HFF-Myc (cell line): ENCODE measurements at places on chromosomes 12 and 14.
A peak's percentile ranks its signal among the peaks of the same experiment; 100 is the strongest.

DNA sequence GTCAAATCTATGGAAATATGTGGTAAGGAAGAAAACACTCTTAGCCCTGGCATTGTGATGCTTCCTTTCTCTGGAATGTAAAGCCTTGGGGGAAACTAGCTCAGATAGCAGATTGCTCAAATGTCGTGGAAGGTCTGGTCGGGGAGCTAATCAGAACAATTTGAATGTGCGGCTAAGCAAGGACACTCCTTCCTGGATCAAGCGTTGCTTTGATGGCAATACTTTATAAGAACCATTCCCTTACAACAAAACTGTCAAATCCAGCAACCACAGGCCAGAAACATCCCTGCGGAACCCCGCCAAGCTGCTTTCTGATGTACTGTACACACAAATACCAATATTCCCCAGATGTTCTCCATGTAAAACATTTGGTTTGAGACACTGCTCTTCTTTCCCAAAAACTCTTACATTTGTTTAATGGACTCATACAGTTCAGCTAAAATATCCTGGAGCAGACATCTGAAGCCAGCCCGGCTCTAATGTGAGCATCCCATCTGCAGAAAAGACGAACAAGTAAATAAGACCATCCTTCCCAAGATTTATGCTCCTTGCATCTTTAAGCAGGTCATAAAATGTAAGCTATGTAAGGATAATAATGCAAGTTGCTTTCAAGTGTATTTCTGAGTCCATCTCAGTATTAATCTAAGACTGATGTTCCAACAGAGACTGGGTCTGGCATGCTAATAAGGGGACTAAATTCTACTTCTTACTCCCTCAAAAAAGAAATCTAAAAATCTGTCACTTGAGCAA is 20.2 kb downstream of the NUAK1 start:
- no peak for DNase-seq

GRCh38 chr14:26621807-26622560 is 24.2 kb upstream of the NOVA1 start:
- no peak for DNase-seq

GRCh38 chr12:131771965-131772364 is 56.2 kb upstream of the MMP17 start:
- DNase-seq, result no peak

DNA sequence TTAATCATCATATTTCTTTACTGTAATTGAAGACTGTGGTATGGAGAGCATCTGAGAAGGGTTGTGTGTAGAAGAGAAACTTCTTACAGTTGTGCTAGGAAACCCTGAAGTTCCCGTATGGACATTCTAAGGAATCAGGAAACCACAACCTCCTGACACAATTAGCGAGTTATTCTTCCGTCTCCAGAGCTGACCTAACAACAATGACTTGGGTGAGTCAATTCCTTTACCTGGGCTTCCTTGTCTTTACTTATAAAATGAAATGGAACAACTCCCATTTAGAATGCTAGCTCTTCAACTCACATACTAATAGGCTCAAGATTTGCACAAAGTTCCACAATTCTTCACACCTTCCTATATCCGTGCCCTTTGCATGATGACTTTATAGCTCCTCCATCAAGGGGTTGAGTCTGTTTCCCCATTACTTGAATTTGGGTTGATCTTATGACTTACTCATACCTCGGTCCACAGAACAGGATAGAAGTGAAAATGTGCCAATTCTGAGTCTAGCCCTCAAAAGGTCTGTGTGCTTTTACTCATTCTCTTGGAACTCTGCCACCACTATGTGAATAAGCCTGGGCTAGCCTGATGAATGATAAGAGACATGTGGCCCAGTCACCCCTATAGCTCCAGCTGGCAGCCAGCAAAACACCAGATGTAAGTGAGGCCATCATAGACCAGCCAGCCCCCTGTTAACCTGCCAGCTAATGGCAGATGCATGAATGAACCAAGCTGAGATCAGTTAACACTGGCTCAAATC is 459.4 kb downstream of the ETNK1 start:
- DNase-seq, result peak; percentile 2

- DNase-seq, result no peak
These were observed 3.8 kb upstream of the ASIC1 start for GRCh38 chr12:50053583-50053982.

DNA sequence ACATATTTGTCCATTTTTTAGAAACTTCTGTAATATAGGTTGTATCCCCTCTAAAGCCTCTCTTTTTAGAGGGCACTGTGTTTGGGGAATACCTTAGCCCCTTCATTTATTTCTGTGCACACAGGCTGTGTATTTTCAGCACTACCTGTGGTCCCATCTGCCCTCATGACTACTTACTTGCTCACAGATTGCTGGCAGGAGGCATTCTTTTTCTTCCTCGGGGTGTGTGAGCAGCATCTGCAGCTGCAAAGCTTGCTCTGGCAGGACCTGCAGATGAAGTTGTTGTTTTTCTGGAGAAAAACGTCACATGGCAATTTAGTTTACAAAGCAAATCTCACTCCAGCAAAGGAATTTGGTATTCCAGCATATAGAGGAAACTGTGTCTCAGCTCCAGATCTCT is 24.3 kb downstream of the ANG start:
- no peak for DNase-seq

DNA sequence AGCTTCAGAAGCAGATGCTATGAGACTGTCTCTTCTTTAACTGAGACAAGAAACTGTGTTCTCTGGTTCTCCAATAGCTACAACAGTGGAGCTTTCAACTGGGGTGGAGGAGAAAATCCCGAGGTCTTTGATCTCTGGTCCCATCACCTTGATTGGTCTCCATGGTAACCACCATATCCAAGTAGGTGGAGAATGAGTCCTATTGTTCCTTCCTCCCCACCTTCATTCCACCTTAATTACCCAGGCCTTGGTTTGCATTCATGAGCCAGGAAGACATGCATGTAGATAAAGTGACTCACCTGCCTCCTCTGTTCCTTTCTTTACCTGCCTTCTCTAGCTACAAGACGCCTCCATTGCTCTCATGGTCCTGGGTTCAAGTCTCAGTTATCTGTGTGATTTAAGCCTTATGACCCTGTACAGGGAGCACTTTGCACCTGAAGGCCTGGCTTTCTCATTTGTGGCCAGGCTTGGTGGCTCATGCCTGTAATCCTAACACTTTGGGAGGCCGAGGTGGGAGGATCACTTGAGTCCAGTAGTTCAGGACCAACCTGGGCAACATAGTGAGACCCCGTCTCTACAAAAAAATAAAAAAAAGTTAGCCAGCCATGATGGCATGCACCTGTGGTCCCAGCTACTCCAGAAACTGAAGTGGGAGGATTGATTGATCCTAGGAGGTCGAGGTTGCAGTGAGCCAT is 157.7 kb upstream of the TBX3 start:
- DNase-seq, result no peak

GRCh38 chr12:128684352-128684751 is 139.4 kb downstream of the SLC15A4 start:
- DNase-seq, result no peak

DNA sequence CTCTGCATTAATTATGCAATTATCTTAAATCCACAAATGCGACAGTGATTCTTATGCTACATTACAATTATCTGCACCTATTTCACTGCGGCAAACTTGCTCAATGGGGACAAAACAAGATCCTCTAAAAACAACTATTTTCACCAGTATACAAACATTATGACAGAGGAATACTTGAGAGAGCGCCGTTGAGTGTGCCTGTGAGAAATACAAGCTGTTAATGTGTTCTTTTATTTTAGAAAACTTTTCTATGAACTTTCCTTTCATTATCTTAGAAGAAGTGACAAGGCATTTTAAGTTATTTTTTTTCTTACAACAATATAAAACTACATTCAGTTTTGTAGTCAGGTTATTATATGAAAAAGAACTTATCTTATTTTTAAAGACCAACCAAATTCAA is 1247.0 kb downstream of the FSCB start:
- DNase-seq, result no peak

DNA sequence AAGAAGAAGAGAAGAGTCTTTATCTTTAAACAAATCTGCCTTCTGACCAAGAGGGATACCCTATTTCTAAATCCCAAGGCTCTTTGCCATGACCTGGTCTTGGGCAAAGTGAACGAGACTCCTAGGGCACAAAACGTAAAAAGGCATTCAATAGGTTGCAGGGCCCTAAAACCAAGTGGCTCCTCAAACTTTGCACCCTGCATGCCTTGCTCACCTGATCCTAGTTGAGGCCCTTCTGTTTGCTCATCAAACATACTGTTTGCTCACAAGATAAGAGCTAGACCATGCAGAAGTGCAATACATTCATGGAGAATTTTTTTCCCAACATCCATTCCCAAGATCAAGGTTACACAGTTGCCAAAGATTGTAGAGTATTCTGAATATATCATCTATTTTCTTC is 7.9 kb upstream of the PRH1 start:
- DNase-seq, result no peak

DNA sequence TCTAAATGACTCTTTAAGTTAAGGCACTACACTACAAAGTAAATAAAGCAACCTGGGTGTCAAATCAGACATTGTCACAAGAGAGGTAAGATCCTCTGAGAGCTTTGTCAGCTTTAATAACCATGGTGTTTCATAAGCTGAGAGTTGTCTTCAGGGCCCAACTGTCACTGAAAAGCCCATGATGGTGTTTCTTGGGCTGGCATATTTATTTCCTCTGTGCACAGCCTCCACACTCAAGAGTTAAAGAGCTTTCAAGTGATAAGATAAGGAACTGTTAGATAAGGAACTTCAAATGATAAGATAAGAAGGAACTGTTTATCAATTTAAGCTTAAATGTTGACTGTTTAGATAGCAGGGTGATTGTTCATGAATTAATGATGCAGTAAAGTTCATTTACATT is 495.4 kb downstream of the TMEM117 start:
- no peak for DNase-seq

DNA sequence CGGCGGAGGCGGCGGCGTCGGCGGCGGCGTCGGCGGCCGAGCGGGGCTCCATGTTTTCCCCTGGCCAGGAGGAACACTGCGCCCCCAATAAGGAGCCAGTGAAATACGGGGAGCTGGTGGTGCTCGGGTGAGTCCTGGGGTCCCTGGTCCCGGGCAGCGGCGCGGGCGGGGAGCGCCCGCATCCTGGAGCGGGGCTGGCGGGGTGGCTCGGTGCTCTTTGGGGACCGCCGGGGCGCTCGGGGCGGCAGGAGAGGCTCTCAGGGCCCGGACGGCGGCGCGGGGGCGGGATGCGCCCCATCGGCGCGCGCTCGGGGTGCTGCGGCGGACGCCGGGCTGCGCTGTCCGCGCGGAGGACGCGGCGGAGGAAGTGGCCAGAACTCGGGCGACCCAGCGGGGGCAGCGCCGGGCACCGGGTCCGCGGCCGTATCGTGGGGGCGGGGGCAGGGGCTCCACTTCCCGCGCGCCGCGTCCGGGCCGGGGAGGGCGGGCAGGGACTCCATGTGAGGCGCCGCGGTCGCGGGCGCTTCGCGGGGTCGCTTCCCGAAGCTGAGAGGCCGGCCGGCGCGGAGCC is 485 bp downstream of the PELI2 start:
- DNase-seq, result no peak

- DNase-seq, result peak; percentile 27
These were observed 229.6 kb downstream of the BCAT1 start for GRCh38 chr12:24719293-24719721.

- no peak for DNase-seq
These were observed 4.5 kb downstream of the PGF start for GRCh38 chr14:74950795-74951442.

DNA sequence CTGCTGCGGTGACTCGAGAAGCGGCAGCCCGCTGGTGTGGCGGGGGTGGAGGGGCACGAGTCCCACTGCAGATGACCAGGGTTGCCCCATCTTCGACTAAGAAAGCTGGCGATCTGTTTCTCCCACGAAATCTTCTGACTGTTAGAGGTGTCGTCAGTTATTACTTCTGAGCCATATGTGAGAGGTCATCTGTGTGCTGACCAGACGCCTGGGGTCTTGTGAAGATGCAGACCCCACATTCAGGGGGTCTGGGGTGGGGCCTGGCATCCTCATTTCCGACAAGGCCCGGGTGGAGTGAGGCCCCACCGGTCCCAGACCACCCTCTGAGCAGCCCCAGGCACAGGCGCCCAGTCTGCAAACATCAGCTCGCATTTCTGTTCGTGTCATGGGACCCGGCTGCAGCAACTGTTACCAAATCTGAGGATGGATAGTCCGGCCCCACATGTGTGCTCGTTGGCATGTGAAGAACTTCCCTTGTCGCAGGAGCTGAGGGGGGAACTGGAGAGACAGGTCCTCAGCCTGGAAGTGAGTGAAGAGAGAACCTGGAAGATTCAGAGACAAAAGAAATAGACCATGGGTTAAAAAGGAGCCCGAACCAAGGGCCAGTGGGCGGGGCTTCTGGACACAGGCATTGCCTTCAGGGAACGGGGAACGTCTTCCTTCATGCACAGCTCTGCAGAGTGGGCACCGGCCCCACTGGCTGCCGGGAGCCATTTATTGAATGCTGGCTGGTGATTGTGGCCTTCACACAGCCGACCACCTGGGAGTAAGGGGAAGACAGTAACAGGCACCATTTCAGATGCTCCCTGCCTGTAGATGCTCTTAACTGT is 135.2 kb downstream of the ADGRD1 start:
- DNase-seq, result no peak

DNA sequence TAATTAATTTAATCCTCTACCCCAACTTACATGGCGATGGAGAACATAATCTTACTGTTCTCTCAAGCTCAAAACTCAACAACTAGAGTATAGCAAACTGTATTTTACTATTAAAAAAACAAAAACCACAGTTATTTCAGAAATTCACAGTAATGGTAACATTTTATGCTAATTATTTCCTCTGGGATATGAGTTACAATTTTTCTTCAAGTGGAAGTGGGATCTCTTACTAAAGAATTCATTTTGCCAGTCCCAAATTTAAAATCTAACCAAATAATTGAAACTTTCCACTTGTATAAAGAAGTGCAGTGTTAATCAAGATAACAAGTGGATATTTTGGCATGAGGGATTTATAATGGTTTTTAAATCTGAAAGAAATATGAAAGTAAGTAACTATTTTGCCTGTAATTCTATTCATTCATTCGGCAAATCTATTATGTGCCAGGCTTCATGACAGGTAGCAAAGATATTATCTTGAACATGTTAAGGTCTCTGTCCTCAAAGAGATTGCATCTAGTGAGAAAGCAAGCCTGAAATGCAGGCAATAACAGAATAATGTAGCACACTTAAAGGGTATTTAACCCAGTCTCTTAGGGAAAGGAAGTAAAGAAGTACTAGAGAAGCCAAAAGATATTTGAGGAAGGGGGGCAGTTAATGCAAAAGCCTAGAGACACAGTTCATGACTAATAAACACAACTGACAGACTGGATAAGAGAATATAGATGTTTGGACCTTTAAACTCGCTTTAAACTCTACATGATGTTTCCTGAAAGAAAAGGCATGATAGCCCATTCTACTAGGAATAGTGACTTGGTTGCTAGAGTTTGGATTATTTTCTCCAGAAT is 44.0 kb downstream of the TAOK3 start:
- DNase-seq, result no peak
